Panc1 (cell line): ENCODE measurements at places on chromosomes 4 and X. TPM values are rescaled to one million over a fixed set of nuclear protein-coding genes. Genes with fewer than 3 reads are reported as not detected.

Gene MAGEE1
- total RNA-seq = 1.6 TPM

Gene PHKA1
- 28.6 TPM for total RNA-seq

Gene HTN1
- not detected for total RNA-seq

Gene FABP2
- not detected for total RNA-seq

Gene WDR1
- total RNA-seq = 260 TPM

Gene GAGE1
- total RNA-seq = not detected

Gene MAGEB17
- not detected for total RNA-seq
